GM23338 (cell line): ENCODE measurements at places on chromosomes 1 and 21. TPM values are rescaled to one million over a fixed set of nuclear protein-coding genes. Genes with fewer than 3 reads are reported as not detected.

The DCDC2B gene
- not detected in 2 replicates for total RNA-seq

The IRF2BP2 gene
- 62.4 and 62.9 TPM in 2 replicates for total RNA-seq

The TFF2 gene
- total RNA-seq, result not detected in 2 replicates

The C1orf87 gene
- 0.07 TPM in 1 of 2 replicates, not detected in the other for total RNA-seq

The RUNX1 gene
- 0.23 and 1.1 TPM in 2 replicates for total RNA-seq

The PCSK9 gene
- total RNA-seq, result 275 and 327 TPM in 2 replicates

The FCRL1 gene
- total RNA-seq, result not detected in 2 replicates

GRCh38 chr1:150926097-150926741 lies at the start of gene SETDB1:
Gene SETDB1, plus strand, starts transcription at chr1:150926363. Its CDS starts 1,352 bp downstream, at chr1:150927715.
- peak within 1 kb of the TSS; percentile 76 for H3K4me3 ChIP-seq
- peak; percentile 100 for DNase-seq
- no peaks in the 10 kb centered on the region for H3K27me3 ChIP-seq
- H3K4me1 ChIP-seq, result peaks cover 10% of the 10 kb centered on the region; the same call in 1 of the 2 replicates
- H3K36me3 ChIP-seq, result peaks cover 39% of the 10 kb centered on the region

- 0 out of 2 replicates have a peak, but pooled peaks cover 5% of the 10 kb centered on the region for H3K36me3 ChIP-seq
- H3K27ac ChIP-seq, result no peak overlapping the region
- no peaks in the 10 kb centered on the region for H3K27me3 ChIP-seq
- H3K4me1 ChIP-seq, result no peaks in the 10 kb centered on the region
- no peak for DNase-seq
Measured at GRCh38 chr21:22710721-22711120, 1712.5 kb downstream of the NCAM2 start.

GRCh38 chr1:200888349-200888838 lies 6.3 kb upstream of the INAVA start:
- DNase-seq, result peak; percentile 33
- H3K4me3 ChIP-seq, result 0 out of 2 replicates have a peak overlapping the region, but pooled peaks have one; percentile 17
- H3K4me1 ChIP-seq, result peaks cover 46% of the 10 kb centered on the region
- no peaks in the 10 kb centered on the region for H3K36me3 ChIP-seq

DNA sequence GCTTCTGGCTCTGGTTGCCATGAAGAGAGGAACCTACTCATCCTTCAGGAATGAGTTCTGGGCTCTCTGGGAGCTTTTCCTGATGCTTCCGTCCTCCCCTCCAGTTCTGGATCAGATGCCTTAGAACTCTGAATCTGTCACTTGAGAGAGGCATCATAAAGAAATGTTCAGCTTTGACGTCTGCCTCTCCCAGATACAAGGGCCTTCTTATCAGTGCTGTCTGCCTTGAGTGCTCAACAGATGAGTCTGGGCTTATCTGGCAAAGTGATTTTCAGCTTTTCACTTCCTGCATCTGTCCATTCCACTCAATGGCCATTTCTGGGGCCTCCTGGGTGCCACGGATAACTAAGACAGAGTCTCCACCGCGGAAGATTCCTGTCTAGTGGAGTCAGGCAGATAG lies 12.3 kb upstream of the OTUD3 start:
- H3K4me3 ChIP-seq, result no peak overlapping the region
- no peak overlapping the region for H3K27ac ChIP-seq
- H3K4me1 ChIP-seq, result no peaks in the 10 kb centered on the region
- H3K27me3 ChIP-seq, result no peaks in the 10 kb centered on the region
- no peaks in the 10 kb centered on the region for H3K36me3 ChIP-seq
- DNase-seq, result no peak

GRCh38 chr21:17834639-17835354 lies 15.6 kb upstream of the C21orf91 start:
- peaks cover 6% of the 10 kb centered on the region; the same call in 1 of the 2 replicates for H3K4me1 ChIP-seq
- no peak for DNase-seq
- H3K36me3 ChIP-seq, result no peaks in the 10 kb centered on the region
- H3K27ac ChIP-seq, result no peak overlapping the region
- H3K27me3 ChIP-seq, result no peaks in the 10 kb centered on the region

DNA sequence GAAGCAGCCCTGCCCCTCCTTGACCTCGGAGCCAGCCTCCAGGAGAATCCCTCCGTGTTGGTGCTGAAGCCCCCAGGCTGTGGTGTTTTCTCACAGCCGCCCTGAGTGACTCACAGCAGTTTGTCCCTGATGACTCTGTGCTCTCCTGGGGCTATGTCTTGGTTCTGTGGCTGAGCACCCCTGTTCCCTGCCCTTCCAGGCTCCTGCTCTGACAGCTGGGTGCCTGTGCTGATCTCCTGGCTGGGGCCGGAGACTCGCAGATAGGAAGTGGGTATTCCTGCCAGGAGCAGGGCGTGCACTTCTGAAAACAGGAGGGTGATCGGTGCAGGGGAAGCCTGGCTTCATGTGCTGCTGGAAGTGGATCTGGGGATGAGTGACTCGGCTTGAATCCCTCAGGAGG lies 34.5 kb downstream of the POFUT2 start:
- H3K36me3 ChIP-seq, result no peaks in the 10 kb centered on the region
- no peaks in the 10 kb centered on the region for H3K4me1 ChIP-seq
- DNase-seq, result no peak

DNA sequence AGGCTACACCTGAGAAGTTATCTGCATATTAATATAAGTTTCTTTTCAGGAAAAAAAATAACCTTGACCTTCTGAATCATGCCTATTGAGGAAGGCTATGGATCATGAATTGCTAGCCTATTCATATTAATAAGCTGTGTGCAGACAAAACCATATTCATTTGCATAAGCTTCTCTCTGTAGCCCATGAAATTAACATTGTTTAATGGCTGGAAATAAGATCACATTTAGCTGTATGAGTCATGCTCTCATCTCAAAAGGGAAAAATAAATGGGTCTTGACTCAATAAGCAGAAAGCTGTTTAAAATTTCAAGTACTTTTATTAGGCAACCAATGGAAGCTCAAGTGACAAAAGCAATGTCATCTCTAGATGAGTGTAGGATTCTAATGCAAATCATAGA lies 330.0 kb upstream of the DEPDC1 start:
- H3K27ac ChIP-seq, result no peak overlapping the region
- H3K4me3 ChIP-seq, result no peak overlapping the region
- DNase-seq, result no peak
- H3K4me1 ChIP-seq, result no peaks in the 10 kb centered on the region

GRCh38 chr1:244854166-244854565 lies 10.2 kb downstream of the HNRNPU start:
- peaks cover 86% of the 10 kb centered on the region for H3K36me3 ChIP-seq
- no peak overlapping the region for H3K27ac ChIP-seq
- H3K27me3 ChIP-seq, result no peaks in the 10 kb centered on the region
- no peak for DNase-seq
- H3K4me1 ChIP-seq, result peaks cover 7% of the 10 kb centered on the region; the same call in 1 of the 2 replicates

GRCh38 chr1:29180497-29181412 lies 945 bp downstream of the SRSF4 start:
- peak overlapping the region; percentile 98 for H3K27ac ChIP-seq
- H3K36me3 ChIP-seq, result peaks cover 6% of the 10 kb centered on the region; the same call in 1 of the 2 replicates
- H3K27me3 ChIP-seq, result no peaks in the 10 kb centered on the region
- H3K4me3 ChIP-seq, result peak overlapping the region; percentile 88

- H3K27me3 ChIP-seq, result peaks cover 43% of the 10 kb centered on the region
- H3K36me3 ChIP-seq, result no peaks in the 10 kb centered on the region; the same call in 1 of the 2 replicates
- H3K27ac ChIP-seq, result no peak within 1 kb of the TSS
Measured at GRCh38 chr1:229342656-229343569, at the start of gene CCSAP. Gene CCSAP, minus strand, starts transcription at chr1:229343047. Its CDS starts 582 bp downstream, at chr1:229342465.
